Stimulated activated CD4-positive, alpha-beta T cell treated with anti-CD3 and anti-CD28 coated beads, Interleukin-1b, Interleukin-23, amount 100 ng/mL, for 1 hour (primary cell): ENCODE measurements at places on chromosomes 3 and 15.

- DNase-seq, result no peak
These were observed 144.4 kb upstream of the IGF1R start for GRCh38 chr15:98503970-98504369.

GRCh38 chr15:82810061-82810889 lies 847 bp downstream of the WHAMM start:
- DNase-seq, result no peak

DNA sequence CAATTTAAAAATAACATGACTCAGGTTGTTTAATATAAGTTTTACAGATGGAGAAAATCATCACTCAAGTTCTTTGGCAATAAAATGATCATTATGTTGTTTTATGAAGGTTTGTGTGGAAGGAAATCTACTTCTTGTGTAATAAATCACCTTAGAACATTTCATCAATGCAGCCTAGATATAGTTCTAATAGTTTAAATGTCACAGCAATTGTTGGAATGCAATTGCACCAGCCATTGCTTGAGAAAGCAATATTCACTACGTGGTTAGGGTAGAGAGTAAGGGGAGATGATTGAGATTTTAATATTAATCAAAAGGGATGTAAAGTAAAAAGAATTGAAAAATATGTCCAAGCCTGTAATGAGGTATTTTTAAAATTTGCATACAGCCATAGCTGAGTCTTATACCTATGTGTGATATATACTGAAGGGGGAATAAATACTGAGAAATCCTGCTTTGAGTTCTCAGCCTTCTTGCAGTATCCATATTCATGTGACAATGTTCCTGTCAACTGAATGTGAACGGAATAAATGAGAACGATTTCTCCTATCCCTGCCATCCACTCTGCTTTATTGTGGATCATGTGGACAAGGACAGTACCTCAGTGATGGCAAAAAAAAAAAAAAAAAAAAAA lies 257.9 kb downstream of the OTOL1 start:
- DNase-seq, result no peak

- DNase-seq, result no peak
These were observed 32.8 kb downstream of the TMEM212 start for GRCh38 chr3:171875923-171876412.

DNA sequence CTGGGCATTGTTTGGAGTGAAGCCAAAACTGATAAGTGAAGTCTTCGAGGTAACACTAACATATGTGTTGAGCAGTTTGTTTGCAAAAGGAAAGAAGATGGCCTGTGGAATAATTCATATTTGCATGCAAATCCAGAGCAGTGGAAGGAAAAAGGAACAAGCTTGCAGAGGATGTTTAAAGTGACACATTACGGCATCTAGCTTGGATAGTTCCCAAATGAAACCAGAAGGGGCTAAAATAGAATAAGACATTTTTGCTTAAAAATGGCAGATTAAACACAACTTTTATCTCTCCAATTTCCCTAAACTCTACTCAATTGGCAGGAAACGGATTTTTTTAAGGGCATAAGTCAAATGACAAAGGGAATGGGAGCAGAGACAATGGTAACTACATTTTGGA lies 25.4 kb upstream of the RYK start:
- no peak for DNase-seq

- DNase-seq, result no peak
These were observed 188.6 kb upstream of the PDZRN3 start for GRCh38 chr3:73813291-73813690.

DNA sequence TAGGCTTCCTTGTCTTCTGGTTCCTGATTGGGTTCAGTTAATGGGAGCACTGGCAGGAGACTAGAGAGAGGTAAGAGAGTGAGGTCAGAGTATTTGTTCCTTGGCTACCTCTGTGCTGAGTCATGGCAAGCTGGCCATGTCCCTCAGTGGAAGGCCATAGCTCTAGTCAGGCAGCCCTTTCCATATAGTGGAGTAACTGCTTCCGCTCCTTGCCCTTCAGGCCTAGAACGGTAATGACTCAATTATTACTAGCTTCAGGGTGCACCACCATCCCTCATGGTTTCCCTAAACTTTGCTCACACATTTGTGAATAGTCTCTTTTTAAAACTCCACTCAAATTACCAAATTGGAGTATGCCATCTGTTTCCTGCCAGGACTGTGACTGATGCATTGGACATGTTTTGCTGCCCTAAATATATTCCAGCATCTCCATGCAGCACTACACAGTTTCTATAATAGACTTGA lies 10.5 kb upstream of the ANO10 start:
- DNase-seq, result no peak

DNA sequence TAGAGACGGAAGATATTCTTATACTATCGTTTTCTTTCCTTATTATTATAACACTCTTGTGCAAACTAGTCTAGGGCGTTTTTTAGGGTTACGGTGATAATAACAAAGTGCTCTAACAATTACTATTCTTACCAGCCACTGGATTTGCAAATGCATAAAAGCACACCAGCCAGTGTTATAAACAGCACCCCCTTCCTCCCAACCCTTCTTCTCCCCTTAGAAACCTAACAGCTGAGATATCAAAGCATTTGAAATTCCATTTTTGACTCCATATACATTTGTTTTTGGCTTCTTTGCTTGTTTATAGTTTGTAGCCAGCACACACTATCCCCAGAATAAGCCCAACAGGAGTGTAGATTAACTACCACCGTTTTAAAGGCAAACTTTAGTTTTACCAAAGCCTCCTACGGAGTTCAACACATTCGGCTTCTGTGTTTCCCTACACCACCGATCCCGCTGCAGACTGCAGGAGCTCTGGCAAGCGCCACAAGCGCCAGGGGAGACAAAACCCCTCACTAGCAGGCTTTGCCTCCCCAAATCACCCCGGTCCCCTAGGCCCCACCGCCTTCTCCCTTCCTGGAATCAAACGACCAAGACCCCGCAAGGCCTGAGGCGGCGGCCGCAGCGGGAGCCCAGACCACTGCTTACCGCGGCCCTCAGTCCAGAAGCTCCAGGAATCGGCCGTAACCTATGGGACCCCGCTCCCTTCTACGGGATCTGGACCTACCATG lies 461 bp downstream of the COPB2 start:
- no peak for DNase-seq

GRCh38 chr3:89867286-89867685 lies 759.9 kb downstream of the EPHA3 start:
- no peak for DNase-seq

DNA sequence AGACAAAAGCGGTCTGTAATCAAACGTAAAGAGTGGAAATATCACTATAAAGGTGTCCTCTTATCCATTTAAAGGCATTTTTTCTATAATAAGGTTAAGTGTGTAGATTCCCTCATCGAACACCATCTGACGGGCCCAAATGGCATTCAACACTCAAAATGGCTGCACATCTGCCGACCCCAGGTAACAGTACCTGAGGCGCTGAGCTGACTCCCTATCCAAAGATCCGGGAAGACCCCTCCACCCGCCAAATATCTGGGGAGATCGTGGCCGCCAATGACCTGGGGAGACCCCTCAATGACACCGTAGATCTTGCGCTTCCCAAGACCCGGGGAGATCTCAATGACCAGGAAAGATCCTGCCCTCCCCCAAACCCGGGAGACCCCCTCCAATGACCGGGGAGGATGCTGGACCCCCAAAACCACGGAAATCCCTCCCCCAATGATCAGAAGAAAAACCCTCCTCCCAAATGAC lies 476 bp downstream of the IP6K2 start:
- DNase-seq, result no peak

- no peak for DNase-seq
These were observed 22.4 kb downstream of the GJD2 start for GRCh38 chr15:34732430-34732829.

GRCh38 chr15:89621547-89621946 lies 33.7 kb downstream of the KIF7 start:
- DNase-seq, result no peak

DNA sequence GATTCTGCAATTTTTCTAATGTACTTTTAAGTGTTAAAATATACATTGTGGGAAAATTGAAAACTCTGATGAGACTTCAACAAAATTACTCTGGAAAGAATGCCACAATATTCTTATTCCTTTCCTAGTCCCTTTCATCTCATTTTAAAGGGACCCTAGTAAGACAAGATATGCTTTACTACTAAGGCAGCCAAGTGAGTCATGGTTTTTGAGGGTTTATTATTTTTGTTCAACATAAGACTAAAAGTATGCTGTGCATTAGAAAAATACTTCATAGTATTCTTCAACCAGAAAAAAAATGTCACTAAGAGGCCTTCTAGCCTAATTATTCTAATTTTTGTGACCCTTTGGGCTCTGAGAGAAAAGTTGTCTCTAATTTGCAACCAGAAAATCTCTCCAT lies 7.4 kb downstream of the IL12A start:
- DNase-seq, result no peak

DNA sequence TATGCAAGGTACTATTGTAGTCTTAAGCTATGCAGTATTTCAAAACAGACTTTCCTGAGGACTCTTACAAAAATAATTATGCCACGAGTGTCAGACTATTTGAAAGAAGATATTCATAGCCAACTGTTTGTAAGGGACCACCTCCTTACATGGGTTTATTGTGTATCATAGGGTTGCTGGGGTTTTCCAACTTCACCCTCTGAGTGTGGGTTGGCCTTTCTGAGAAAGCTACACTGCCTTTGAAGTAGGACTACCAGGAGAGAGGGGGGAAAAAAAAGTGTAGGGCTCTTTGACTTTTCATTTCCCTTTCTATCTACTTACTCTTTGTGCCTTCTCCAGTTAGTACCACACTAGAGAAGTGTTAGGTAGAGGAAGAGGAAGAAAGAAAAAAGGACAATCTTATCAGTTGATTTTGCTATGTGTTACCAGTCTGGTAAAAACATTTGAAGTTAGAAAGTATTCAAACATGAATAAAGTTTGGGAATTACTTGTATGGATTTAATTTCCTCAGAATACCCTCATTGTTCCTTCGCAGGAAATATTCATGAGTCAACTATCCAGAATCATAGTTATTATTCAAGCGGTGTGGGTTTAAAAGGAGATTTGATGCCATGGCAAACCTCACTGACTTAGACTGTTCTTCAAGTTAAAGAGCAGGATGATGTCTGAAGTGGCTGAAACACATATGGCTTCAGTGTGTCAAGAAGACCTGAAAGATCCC lies 329.3 kb upstream of the THBS1 start:
- no peak for DNase-seq

- DNase-seq, result no peak
These were observed 304.1 kb downstream of the SATB1 start for GRCh38 chr3:18121020-18121419.

DNA sequence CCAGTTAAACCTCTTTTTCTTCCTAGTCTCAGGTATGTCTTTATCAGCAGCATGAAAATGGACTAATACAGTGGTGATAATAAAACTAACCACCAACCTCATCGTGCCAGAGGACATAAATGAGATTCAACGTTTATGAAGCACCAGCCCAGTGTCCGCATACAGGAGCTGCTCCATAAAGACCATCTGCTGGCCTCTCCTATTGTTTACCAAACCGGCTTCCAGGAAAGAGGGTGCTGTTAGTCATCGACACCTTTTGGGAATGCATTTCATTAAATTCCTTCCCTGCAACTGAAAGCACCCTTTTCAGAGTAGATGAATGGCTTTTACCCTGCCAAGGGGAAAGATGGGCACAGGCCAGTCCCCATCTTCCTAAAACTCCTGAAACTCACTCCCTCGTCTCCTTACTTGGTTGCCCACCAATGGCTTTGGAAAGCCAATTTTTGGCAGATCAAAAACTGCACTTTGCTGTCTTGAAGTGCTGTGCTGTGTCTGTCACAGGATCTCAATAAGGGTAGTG lies 122.1 kb downstream of the AQP9 start:
- DNase-seq, result no peak

GRCh38 chr3:117054556-117054955 lies 345.0 kb downstream of the TUSC7 start:
- DNase-seq, result no peak

- DNase-seq, result no peak
These were observed 66.3 kb upstream of the SLC6A6 start for GRCh38 chr3:14335774-14336748.

GRCh38 chr15:41809121-41809520 lies 18.8 kb upstream of the JMJD7 start:
- DNase-seq, result no peak

GRCh38 chr3:102595057-102595456 lies 160.2 kb downstream of the ZPLD1 start:
- DNase-seq, result no peak
